ENCODE measurements at places on chromosomes 13 and 19.

DNA sequence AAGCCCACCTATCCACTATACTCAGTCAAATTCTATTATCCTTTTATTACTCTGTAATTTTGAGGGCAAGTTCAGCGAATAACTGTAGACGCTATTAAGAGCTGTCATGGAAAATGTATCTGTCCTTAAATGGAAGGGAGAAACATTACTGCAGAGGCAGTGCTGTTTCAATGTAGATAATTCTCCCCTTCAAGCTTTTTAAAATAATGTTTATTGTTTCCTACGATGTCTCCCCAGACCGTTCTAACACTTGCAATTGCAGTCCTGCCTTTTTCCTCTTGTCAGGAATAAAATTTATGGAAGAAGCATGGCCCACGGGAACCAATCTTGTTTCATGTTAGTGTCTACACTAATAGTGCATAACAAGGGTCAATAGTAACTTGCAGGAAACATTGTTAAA lies 159.5 kb downstream of the GPC6 start:
- no peak for DNase-seq

- DNase-seq, result no peak
Measured at GRCh38 chr13:67122251-67122650, 107.9 kb downstream of the PCDH9 start.

- DNase-seq, result peak; percentile 56
Measured at GRCh38 chr19:12092065-12092867, 27.7 kb downstream of the ZNF844 start.

GRCh38 chr13:23558675-23559536 lies 11.3 kb upstream of the TNFRSF19 start:
- DNase-seq, result peak; percentile 84

- DNase-seq, result no peak
Measured at GRCh38 chr19:10631874-10632273, 6.5 kb downstream of the SLC44A2 start.

- DNase-seq, result no peak
Measured at GRCh38 chr13:103895835-103896531, 829.8 kb upstream of the SLC10A2 start.

DNA sequence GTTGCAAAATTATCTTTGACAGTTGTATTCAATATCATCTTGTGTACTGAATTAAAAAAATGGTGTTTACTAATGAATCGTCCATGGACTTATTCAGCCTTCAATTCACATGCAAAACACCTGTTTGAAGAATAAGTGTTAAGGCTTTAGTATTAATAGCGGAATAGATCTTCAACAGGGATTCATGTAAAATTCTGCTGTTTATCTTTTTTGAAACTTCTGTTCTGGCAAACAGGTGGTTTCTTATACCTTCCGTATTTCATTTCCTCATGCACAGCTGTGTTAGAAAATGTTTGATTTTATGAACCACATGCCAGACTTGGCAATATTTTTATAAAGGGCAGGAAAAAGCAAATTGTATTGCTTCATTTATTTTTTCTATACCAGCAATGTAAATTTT lies 255.7 kb downstream of the DACH1 start:
- no peak for DNase-seq

DNA sequence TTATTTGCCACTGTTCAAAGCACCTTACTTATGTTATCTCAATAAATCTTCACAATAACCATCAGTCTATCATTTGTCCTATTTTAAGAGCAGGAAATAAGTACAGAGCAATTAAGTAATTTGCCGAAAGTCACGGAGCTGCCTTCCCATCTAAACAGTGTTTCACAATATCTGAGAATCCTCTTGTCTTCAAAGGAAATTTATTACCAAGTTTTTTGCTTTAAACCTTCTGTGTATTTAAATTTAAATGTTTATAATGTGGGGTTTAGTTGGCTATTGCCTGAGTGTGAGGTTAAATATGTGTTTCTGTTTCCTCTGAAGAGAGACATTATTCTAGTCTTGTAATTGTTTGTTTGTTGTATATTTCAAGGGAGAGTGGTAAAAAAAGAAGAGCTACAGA lies 633.1 kb downstream of the EFNB2 start:
- DNase-seq, result no peak

DNA sequence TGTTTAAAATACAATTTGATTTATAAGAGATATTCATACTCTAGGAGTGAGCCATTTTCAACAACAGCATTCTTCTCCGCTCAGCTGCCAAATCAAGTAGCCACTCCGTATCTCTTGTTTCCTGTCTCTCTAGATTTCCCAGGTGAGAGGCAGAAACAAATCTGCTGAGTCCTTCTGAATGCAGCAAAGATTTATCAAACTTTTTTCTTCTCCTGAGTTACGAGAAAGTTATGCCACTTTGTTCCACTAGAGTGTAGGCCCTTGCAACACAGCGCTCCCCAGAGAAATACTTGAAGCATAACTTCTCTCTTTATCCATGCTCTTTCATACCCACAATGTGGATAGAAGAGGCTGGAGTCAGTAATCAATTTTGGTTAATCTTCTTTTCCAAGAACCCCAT lies 1960.8 kb downstream of the OLFM4 start:
- DNase-seq, result no peak

DNA sequence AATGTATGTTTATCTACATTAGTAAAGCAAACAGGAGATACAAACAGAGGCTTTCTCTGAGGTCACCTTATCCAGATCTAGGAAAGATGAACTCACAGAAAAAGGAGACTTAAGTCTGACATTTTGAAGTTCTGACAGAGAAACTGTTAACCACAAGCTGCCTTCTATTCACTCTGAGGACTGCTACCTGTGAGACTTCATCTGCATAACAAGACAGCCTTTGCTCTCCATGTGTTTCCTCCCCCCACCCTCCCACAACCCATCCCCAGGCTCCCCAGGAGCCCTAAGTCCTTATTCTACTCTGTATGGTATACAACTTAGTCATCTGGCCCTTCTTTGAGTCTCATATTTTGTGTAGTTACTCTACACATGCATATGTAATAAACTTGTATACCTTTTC lies 699.0 kb downstream of the FGF9 start:
- no peak for DNase-seq

DNA sequence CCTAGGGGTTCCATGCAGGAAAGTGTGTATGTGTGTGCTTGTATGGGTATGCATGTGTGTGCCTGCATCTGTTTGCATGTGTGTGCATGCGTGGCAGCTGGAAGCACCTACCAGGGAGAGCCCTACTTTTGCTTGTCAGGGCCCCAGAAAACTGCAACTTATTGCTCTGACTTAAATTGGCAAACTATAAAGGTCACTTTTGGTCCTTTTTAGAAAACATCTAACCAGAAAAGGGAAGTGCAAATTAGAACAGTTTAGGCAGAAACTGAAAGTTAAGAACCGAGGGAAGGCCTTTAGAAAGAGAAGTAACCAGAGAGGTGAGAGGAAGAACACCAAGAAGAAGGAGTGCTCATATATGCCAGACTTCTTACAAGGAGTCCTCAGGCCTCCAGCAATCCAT lies 32.5 kb downstream of the DLEU7 start:
- DNase-seq, result no peak

- no peak for DNase-seq
Measured at GRCh38 chr13:100290165-100290801, 201.4 kb downstream of the PCCA start.

- DNase-seq, result no peak
Measured at GRCh38 chr19:1153891-1154730, 20.0 kb downstream of the SBNO2 start.

DNA sequence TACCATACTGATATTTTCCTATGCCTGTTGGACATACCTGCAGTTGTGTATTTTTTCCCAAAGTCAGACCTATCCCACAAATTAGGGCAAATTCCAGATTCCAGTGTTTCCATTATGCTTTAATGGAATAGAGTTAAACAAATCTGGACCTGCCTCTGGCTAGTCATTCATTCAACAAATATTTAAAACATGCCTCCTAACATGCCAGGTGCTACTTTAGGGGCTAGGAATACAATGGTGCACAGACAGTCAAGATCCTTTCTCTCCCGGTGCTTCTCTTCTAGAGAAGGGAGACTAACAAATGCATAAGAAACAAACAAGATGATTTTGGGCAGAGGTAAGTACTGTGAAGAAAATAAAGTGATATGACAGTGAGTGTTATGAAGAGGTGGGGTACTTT lies 7.5 kb upstream of the WDFY2 start:
- no peak for DNase-seq

DNA sequence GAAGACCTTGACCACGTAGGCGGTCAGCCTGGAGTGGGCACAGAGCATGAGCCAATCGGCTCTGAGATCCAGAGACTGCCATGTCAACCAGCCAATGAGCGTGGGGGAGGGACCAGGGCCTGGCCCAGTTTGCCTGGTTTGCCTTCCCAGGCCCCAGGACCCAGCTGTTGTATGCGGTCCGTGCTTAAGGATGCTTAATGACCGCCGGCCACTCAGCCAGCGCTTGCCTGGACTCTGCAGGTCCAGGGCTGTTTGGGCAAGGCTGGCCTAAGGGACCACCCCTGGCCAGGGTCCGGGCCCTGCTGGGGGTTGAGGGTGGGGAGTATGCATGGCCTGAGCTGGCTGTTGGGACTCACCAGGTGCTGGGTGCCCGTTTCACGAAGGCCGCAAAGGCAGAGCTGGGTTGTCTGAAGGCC lies 23.1 kb upstream of the TNFSF14 start:
- no peak for DNase-seq

GRCh38 chr13:93767917-93768409 lies 541.4 kb downstream of the GPC6 start:
- no peak for DNase-seq

- DNase-seq, result no peak
Measured at GRCh38 chr13:45882626-45883025, 31.1 kb upstream of the SIAH3 start.

GRCh38 chr13:90403330-90404082 lies 944.0 kb upstream of the MIR17HG start:
- DNase-seq, result no peak

- DNase-seq, result no peak
Measured at GRCh38 chr13:90197722-90198121, 1149.8 kb upstream of the MIR17HG start.

GRCh38 chr19:29263305-29264135 lies 50.6 kb upstream of the UQCRFS1 start:
- DNase-seq, result no peak

DNA sequence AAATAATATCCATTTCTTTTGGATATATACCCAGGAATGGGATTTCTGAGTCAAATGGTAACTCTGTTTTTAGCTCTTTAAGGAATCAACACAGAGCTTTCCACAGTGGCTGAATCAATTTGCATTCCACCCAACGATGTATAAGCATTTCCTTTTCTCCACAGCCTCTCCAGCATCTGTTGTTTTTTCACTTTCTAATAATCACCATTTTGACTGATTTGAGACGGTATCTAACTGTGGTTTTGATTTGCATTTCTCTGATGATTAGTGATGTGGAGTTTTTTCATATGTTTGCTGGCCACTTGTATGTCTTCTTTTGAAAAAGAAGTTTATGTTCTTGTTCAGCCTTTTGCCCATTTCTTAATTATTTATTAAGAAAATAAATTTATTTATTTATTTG lies 352.2 kb upstream of the OBI1 start:
- no peak for DNase-seq

- DNase-seq, result no peak
Measured at GRCh38 chr13:71118779-71119364, 748.1 kb downstream of the DACH1 start.

DNA sequence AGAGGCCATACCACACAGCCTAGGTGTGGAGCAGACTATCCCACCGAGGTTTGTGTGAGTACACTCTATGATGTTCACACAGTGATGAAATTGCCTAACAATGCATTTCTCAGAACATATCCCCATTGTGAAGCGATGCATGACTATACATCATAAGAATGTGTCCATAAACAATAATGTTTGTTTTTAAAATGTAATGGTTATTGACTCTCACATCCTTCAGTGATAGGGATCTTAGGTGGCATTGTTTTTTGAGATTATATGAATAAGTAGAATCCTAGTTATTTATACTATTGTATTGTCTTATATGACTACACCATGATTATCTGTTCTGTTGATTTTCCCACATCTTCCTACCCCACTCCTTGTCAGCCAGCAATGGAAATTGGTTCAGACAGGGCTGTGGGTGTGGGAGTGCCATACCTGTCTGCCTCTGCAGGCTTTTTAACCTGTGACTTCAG lies 13.6 kb downstream of the CCNA1 start:
- DNase-seq, result no peak

- no peak for DNase-seq
Measured at GRCh38 chr13:96041326-96042110, 11.7 kb downstream of the UGGT2 start.
